ENCODE measurements at places on chromosomes 12 and 14.

DNA sequence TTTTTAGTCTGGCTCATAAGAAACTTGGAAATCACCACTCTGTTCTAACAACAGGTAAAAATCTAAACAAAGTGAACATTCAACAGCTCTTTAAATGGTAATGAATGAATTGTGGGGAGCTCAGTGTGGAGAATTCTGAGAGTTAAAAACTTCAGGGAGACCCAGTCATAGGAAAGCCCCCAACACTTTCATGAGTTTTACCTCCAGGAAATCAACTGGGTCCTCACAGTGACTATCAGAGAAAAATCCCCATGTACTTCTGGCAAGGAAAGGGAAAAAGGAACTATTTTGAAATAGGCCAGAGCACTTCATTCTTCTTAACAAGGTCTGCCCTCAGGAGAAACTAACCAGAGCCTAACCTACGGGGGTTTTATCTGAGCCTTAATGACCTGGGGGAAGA lies 134.7 kb downstream of the CMAS start:
- no peak for DNase-seq

- peak; percentile 74 for DNase-seq
Measured at GRCh38 chr12:124231980-124232653, 62.8 kb upstream of the RFLNA start.

DNA sequence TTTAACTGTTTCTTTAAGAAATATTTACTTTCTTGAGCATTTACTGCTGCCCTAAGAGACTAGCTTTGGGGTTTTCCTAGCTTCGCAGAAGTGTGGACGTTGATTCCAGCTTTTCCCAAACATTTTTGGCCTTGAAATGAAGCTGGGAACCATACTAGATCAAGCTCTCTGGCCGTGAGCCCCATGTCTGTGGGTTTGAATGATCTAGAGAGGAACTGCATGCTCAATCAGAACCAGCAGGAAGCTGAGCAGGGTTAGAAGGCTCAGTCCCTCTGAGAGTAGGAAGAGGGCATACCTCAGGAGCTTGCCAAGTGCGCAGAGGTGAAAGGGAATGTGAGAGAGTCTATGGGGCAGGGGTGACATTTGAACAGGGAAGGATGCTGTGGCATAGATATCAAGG lies 292.1 kb downstream of the CACNA1C start:
- no peak for DNase-seq

- no peak for DNase-seq
Measured at GRCh38 chr14:54488318-54488645, 498 bp downstream of the GMFB start.

DNA sequence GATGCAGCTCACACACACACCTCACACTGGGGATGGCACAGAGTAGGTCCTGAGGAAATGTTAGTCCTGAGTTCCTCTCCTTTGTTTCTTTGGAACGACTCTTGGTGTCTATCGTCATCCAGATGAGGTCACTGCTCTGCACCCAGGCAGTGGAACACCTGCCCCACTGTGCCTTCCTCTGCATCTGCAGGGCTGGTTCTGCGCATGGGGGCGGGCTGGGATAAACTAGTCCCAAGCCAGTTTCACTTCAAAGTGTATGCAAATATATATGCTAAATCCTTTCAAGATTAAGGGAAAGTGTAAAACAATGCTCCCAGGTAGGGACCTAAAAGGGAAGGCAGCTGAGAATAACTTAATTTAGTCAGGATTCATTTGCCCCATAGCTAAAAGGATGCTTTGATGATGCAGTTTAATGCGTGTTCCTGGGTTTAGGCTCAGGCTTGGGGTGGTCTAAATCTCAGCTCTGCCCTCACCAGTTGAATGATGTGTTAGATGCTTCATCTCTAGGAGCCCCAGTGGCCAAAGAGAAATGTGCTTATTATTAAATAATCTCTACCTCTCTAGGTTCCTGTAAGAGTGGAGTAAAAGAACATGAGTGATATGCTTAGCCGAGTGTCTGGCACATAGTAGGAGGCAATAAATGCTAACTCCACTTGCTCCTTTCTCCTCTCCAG lies 47.1 kb upstream of the OVCH1 start:
- DNase-seq, result no peak

GRCh38 chr14:89428173-89428523 lies 11.1 kb upstream of the FOXN3 start:
- no peak for DNase-seq

GRCh38 chr12:23576372-23576771 lies 373.1 kb downstream of the SOX5 start:
- DNase-seq, result no peak

DNA sequence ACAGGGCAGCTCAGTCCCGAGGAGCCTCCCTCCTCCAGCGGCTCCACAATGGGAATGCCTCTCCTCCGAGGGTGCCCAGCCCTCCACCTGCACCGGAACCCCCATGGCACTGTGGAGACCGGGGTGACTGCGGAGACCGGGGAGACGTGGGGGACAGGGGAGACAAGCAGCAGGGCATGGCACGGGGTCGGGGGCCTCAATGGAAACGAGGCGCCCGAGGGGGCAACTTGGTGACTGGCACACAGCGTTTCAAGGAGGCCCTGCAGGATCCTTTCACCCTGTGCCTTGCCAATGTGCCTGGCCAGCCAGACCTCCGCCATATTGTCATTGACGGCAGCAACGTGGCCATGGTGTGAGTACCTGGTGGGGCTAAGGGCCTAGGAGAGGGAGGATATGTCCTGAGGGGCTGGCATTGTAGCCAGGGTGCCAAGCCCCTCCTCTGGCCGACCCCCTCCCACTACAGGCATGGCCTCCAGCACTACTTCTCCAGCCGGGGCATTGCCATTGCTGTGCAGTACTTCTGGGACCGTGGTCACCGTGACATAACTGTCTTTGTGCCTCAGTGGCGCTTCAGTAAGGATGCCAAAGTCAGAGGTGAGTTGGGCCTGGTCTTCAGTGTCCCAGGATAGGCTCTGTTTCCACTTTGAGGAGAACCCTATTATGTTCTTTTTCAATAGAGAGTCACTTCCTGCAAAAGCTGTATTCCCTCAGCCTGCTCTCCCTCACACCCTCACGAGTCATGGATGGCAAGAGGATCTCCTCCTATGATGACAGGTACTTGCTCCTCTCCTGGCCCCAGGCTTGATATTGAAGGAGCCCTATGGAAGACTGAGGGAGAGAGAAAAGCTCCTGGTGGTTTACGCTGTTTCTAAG lies 2.7 kb downstream of the KHNYN start:
- no peak for DNase-seq

DNA sequence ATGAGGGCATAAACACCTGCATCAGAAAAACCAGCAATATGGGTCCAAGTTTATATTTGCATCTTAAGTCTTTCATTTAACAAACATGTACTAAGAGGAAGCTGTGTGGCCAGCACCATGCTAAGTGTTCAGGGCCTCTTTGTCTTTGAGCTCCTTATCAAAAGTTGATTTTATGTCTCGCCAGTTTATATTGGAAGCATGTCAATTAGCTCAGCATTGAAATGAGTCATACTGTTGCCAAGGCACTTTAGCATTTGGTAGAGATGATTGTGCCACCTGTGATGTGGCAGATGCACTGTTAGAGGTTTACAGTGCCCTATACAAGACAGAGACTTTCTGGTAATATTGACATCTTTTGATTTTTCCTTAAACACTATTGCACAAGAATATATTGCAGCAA lies 68.5 kb downstream of the BHLHE41 start:
- no peak for DNase-seq

DNA sequence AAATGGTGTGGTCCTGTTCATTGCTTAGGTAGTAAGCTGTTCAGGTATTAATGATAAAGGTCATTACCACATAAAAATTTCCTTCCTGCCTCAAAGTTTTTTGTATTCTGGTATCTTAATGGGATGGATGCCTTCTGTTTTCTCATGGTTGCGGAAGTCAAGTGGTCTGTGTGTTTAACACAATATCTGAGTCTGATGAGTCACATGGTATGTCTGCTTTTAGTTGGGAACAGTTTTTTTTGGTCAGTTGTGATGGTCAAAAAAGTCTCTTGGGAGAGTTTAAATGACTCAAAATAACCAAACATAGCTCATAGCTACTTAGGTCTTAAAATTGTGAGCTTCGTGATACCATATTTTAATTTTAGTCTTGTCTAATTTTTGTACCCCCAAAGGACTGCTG lies 40.7 kb downstream of the STK38L start:
- DNase-seq, result no peak

DNA sequence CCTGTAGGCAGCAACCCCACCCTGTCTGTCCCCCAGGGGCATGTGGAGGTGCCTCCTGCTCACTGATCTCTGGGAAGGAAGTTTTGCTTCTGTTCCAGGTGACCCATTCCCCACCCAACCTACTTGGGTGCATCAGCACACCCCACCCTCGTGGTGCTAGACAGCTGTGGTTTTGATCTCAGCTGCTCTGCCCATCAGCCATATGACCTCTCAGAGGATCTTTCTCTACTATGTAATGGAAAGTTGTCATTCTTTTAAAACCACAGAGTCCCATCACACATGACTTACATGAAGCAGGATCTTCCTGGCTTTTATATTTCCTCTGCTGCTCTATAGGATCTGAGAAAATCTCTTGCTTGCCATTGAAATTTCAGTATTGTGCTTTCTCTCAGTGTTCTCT lies 13.5 kb upstream of the KRT82 start:
- DNase-seq, result no peak

GRCh38 chr14:52442166-52442565 lies 110.1 kb downstream of the TXNDC16 start:
- DNase-seq, result no peak

DNA sequence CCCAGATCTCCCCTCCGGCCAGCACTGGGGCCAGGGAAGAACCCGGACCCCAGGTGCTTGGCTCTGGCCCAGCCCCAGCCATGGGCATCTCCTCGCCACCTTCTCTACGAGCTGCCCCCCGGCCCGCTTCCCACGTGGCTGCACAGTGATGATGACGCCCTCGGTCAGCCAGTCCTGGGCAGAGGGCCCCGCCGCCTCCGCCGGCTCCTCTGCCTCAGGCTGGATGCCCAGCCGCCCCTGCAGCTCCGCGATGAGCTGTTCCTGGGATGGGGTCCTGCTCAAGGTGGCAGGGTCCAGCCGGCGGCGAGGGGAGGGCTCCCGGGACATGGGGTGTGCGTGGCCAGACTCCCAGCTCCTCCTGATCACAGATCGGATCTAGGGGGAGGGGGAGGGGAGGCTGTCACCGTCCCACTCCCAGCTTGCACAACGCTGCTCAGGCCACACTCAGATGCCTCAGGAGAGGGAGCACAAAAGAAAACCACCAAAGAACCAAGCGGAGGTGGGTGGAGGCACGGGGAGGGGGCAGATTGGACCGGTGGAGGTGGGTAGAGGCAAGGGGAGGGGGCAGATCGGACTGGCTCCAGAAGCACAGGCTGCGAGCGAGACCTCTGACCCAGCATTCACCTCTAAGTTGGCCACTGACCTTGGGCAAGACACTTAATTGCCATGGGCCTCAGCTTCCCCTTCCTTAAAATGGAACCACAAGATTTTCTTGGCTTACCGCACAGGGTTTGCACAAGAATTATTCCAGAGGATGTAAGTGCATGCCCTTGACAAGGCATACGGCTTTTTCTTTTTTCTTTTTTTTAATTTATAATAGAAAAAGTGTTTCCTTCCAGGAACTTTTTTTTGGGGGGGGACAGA lies 16.1 kb upstream of the RPLP0 start:
- DNase-seq, result no peak

GRCh38 chr14:103191844-103192243 lies 68.6 kb downstream of the TNFAIP2 start:
- DNase-seq, result no peak

GRCh38 chr14:103545219-103545914 lies 16.4 kb downstream of the TRMT61A start:
- DNase-seq, result no peak

DNA sequence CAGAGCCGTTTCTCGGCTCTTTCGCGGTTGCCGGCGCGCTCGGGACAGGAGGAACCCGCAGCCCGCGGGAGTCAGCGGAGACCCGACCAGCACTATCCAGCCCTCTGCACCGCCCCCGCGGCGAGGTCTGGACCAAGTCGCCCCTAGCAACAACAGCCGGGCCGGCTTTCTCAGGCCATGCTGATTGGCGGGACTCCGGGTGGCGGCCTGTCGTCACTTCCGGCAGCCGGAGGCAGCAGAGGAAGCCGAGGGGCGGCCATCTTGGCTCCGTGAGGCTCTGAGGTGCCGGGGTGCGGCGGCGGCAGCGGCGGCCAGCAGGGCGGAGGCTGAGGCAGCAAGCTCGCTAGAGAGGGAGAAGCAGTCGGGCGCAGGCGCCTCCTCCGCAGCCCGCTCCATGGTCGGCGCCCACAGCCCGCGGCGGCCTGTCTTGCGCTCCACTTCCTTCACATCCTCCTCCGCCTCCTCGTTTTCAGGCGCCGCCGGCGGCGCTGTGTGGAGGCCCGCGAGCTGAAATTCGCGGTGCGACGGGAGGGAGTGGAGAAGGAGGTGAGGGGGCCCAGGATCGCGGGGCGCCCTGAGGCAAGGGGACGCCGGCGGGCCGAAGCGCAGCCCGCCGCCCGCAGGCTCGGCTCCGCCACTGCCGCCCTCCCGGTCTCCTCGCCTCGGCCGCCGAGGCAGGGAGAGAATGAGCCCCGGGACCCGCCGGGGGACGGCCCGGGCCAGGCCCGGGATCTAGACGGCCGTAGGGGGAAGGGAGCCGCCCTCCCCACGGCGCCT lies at the start of gene MARK3:
Gene MARK3 (plus strand): TSS at position 264 of the 777 bp plus-strand sequence. CDS start 615 bp downstream, outside the sequence.
- peak; percentile 60 for DNase-seq

DNA sequence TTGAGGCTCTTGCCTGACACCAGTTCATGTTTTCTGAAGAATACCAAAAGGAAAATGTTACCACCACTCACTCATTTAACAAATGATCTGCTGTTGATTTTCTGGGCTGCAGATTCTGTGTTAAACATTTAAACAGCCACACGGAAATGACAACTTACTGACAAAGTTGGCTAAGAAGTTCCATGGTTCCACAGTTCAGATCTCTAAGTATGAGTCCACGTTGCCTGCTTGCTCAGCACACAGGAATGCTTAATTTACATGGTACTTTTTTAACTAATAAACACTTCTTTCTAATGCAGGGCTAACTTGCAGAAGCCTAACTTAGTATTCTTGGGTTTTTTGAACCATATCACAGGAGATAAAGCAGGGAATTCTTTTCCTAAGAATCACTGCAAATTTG lies 34.7 kb downstream of the PTGER2 start:
- no peak for DNase-seq

DNA sequence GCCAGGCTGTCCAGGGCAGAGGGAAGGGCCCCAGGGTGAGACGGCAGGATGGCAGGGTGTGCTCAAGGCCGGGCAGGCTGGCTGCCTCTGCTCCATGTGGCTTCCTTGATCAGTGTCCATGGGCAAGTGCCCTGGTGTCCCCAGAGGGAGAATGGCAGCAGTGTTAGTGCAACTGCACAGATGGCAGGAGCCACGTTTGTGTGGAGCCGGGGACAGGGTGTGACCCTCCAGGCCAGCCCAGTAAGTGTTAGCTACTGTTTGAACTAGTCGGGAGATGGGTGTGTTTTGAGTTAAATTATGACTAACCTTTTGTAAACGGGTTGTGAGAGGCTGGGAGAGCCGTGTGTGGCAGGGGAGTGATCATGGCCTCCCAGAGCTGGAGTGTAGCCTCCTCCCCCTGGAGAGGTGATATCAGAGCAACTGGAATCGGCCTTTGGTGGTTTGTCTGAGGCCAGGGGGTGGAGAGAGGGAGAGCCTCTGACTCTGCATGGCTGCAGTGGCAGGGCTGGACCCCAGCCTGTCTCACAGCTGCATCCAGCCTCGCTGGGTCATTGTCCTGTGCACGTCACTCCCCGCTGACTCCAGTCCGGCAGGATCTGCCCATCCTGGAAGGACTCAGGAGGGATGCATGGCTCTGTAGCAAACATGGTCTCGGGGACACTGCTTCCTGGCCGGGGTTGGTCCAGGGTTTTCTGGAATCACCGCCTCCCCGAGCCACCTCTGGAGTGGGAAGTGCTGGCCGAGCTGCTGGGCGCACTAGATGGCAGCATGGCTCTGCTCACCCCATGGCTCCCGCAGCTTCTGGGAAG lies 27.8 kb downstream of the AACS start:
- no peak for DNase-seq

All from NCI-H1436 treated with DMSO at 0.1 percent for 48 hours (cell line).